GM19239 (cell line): ENCODE measurements at places on chromosomes 11 and 22.

DNA sequence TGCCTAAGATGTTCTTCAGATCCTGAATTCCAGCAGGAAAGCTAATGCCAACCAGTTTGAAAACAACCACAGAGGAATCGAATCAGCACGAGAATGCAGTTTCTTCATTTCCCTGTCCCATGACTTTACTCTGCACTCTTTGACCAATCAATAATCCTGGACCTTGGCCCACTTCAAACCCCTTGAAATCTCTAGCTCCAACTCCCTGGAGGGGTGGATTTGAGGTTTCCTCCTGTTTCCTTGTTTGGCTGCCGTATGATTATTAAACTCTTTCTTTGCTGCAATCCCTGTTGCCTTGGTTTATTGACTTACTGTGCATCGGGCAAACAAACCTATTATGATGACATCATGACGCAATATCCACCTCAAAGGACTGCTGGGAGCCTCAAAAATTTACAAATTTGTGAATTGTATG is 109.3 kb downstream of the FBXO7 start:
- DNase-seq, result no peak

GRCh38 chr22:29994943-29995342 is 85.3 kb upstream of the HORMAD2 start:
- no peak for DNase-seq

GRCh38 chr11:118152552-118153471 is at the start of gene SCN4B:
Gene SCN4B, minus strand, starts transcription at chr11:118152823. Its CDS starts 150 bp downstream, at chr11:118152673.
- no peak for DNase-seq

GRCh38 chr11:75277211-75277805 is 36.7 kb downstream of the TPBGL start:
- DNase-seq, result no peak

DNA sequence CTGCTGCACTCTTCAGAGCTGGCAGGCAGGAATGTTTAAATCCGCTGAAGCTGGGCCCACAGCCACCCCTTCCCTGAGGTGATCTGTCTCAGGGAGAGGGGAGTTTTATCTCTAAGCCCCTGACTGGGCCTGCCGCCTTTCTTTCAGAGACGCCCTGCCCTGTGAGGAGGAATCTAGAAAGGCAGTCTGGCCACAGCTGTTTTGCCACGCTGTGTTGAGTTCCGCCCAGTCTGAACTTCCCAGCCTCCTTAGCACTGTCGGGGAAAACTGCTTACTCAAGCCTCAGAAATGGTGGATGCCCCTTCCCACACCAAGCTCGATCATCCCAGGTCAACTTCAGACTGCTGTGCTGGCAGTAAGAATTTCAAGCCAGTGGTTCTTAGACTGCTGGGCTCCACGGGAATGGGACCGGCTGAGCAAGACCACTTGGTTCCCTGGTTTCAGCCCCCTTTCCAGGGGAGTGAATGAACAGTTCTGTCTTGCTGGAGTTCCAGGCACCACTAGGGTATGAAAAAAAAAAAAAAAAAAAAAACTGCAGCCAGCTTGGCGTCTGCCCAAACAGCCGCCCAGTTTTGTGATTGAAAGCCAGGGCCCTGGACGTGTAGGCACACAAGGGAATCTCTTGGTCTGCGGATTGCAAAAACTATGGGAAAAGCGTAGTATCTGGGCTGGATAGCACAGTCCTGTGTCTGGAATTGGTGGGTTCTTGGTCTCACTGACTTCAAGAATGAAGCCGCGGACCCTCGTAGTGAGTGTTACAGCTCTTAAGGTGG is 127.4 kb downstream of the SPON1 start:
- no peak for DNase-seq

DNA sequence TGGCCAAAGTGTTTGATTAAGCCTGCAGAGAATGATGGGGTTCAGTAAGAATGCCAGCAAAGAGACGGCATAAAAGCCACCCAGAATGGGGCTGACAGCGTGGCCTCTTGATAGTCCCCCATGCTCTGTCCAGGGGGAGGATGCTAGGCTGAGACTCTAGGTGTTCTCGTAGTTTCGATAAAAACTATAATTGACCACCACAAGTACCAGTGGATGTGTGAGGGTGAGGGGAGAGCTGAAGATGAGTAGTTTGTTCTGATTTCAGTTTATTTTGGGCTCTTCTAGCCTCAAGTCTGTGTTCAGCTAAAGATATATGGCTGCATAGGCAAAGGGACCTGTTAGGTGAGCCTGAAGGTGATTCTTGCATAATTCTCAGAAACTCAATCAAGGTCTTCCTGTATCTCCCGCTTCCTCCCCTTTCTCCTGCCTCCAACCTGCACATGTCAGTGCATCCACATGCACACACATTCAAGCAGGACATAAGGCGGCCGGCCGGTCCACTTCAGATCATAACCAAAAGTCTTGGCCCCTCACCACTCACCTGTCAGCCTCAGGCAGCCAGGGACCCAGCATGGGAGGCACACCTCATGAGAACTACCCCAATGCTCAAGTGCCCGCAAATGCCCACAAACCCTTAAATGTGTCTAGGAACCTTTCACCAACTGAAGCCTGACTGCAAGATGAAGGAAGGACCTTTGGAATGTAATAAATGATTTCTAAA is 31.2 kb downstream of the FLI1 start:
- no peak for DNase-seq
